ENCODE measurements at places on chromosomes 2 and 18. TPM values are rescaled to one million over a fixed set of nuclear protein-coding genes. Genes with fewer than 3 reads are reported as not detected.

The LTBP1 gene
- 551 TPM for total RNA-seq

The ABCB11 gene
- total RNA-seq, result 0.21 TPM

The ZNF521 gene
- total RNA-seq, result 88.7 TPM

The HRH4 gene
- 0.10 TPM for total RNA-seq

The C2orf78 gene
- total RNA-seq, result not detected

The C2orf72 gene
- not detected for total RNA-seq

The CHRNG gene
- total RNA-seq, result not detected

The FIGN gene
- total RNA-seq, result 12.7 TPM

The NOTO gene
- total RNA-seq, result not detected

The C1QL2 gene
- total RNA-seq, result not detected

The CDK15 gene
- total RNA-seq, result 7.7 TPM

The GTF3C2 gene
- total RNA-seq, result 60.9 TPM

All from aorta (tissue), 5 donors.